ENCODE measurements at places on chromosomes 7 and 10.

GRCh38 chr10:20454331-20454730 is 442.8 kb downstream of the NEBL start:
- no peak for DNase-seq

GRCh38 chr10:98396096-98397063 is 18.6 kb downstream of the PYROXD2 start:
- no peak for DNase-seq

GRCh38 chr7:107907790-107908189 is 16.8 kb downstream of the DLD start:
- DNase-seq = no peak

DNA sequence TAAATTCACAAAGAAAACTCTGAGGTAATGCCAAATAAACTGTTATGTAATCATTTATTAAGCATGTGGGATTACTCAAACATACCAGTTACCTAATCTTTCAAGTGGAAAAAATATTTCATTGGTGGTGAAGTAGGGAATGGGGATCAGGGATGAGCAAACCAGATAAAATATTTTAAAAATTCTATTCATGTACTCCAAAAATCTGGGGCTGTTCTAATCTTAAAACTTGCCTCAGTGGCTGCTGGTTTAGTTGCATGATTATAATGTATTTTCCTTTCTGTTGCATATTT is 19.5 kb downstream of the LMOD2 start:
- peak; percentile 39 for DNase-seq

- DNase-seq = no peak
These were observed 154.6 kb upstream of the EEPD1 start for GRCh38 chr7:35998481-35998880.

DNA sequence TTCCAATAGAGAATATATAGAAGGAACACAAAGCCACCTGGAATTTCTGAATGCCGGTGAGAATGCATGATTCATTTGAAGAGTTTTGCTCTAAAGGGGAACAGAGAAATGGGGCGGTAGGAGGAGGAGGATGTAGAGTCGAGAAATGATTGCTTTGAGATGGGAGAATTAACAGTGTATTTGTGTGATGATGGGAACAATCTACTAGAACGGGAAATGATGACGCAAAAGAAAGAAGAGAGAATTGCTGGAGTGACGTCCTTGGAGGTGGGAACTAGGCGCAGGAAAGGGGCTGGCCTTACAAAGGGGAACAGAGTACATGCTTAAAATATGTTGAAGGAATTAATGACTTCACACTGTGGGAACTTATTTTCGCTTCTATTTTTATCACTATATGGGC is 188.1 kb downstream of the SDHAF3 start:
- DNase-seq = no peak

GRCh38 chr7:51824050-51824449 is 507.4 kb upstream of the COBL start:
- no peak for DNase-seq

GRCh38 chr7:4707217-4707741 is 25.2 kb downstream of the FOXK1 start:
- no peak for DNase-seq

- DNase-seq = no peak
These were observed 180.5 kb upstream of the ASAH2 start for GRCh38 chr10:50431791-50432190.

- DNase-seq = no peak
These were observed 3.1 kb downstream of the GJC3 start for GRCh38 chr7:99926321-99926720.

DNA sequence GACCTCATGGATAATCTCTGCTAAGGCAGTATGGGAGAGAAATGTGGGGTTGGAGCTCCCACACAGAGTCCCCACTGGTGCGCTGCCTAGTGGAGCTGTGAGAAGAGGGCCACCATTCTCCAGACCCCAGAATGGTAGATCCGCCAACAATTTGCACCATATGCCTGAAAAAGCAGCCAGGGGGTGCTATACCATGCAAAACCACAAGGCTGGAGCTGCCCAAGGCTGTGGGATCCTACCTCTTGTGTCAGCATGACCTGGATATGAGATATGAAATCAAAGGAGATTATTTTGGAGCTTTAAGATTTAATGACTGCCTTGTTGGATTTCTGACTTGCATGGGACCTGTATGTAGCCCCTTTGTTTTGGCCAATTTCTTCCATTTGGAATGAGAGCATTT is 27.0 kb upstream of the SAMD9L start:
- no peak for DNase-seq

- no peak for DNase-seq
These were observed 341.9 kb downstream of the PTPRN2 start for GRCh38 chr7:158245724-158246041.
